ENCODE measurements at places on chromosomes 13 and 19.

- no peak for DNase-seq
Measured at GRCh38 chr13:35478271-35479037, 2.0 kb upstream of the MAB21L1 start.

DNA sequence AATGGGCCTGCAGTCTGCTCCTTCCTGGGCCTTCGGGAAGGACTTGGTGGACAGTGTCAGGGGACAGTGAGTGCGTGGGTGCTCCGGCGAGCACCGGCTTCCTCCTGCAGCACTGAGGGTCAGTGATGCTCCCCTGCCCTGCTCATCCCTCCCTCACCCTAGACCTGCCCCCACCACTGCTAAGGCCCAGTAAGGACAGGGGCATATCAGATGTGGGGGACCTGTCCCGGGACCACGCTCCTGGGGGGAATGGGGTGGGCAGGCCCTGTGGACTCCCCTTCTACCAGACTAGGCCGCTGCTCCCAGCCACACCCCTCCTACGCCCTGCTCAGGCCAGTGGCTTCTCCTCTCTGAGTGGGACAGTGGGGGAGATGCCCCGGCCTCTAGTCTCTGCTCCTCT, 3.2 kb downstream of the MICOS13 start:
- no peak for DNase-seq

GRCh38 chr13:110348309-110349105, 41.4 kb downstream of the COL4A2 start:
- DNase-seq, result no peak

- DNase-seq, result peak; percentile 95
Measured at GRCh38 chr13:29991343-29991742, 140.9 kb upstream of the UBL3 start.

DNA sequence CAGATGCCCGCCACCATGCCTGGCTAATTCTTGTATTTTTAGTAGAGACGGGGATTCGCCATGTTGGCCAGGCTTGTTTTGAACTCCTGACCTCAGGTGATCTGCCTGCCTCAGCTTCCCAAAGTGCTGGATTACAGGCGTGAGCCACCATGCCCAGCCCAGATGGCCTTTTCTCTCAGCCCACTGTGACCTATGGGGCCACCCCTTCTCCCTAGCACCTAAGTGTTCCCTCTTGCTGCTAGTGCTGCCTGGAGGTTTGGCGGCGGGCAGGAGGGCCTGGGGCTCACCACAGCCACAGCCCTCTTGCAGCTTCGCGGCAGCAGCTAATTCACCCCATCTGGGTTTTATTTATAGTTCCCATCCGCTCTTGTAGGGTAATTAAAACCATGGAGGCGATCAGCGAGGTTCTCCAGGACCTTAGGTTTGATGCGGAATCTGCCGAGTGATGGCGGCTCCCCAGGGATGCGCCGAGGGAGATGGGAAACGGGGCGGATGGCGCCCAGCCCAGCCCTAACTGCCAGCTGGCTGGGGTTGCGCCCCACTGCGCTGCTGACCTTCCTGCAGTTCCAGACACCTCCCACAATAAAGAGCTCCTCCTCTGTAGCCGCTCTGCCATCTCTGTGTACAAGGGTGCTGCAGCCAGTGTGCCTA, 3.3 kb downstream of the REX1BD start:
- no peak for DNase-seq

- DNase-seq, result no peak
Measured at GRCh38 chr13:109087916-109088623, 458.7 kb downstream of the MYO16 start.

- DNase-seq, result peak; percentile 97
Measured at GRCh38 chr13:98279473-98280175, 102.6 kb upstream of the RNF113B start.

DNA sequence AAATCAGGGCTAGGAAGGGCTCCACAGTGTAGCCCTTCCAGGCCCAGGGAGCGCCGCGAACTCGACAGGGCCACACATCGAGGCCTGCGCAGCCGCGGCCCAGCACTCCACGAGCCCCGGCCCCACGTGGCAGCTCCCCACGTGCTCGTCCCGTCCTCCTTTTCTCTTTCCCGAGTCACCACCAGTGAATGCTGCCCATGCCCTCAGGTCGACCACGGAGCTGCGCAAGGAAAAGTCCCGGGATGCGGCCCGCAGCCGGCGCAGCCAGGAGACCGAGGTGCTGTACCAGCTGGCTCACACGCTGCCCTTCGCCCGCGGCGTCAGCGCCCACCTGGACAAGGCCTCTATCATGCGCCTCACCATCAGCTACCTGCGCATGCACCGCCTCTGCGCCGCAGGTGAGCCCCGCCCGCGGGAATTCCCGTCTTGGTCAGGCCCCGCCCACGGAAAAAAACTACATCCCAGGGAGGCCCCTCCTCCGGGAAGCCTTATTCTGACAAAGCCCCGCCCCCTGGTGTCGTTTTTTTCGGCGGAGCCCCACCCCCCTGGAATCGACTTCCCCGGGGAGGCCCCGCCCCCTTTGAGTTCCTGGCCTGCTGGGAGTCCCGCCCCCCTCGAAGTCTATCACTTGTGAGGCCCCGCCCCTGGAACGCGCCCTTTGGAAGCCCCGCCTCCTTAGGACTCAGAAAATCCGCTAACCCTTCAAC, 7.0 kb downstream of the HIF3A start:
- DNase-seq, result peak; percentile 39

- DNase-seq, result no peak
Measured at GRCh38 chr13:39253774-39254173, 215.5 kb downstream of the NHLRC3 start.

DNA sequence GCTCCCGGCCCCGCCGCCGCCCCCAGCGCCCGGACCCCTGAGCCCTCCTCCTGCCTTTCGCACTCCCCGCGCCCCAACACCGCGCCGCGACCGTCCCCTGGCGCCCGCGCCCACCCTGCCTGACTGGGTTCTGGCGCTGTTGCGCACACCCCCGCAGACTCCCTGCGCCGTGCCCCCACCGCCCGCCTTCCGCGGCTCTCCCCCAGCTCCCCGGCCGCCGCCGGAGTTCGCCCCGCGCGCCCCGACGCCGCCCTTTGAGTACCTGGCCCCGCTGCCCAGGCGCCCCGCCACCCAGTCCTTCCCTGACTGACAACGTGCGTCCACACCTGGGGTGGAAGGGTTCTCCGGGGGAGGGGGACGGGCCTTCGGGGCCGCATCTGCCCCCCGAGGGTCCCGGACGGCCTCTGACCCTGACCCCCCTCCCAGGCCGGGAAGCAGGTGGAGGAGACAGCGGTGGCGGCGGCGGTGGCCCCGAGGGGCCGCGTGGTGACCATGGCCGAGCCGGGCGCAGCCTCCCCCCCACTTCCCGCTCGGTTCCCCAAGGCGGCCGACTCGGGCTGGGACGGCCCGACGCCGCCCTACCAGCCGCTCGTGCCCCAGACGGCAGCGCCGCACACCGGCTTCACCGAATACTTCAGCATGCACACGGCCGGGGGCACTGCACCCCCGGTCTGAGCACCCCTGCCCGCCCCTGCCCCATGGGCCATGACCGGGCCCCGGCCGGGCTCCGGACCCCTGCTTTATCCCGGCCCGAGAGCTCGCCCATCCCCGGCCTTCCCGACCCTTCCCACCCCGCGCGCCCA, 1.4 kb upstream of the MEGF8 start:
- no peak for DNase-seq

DNA sequence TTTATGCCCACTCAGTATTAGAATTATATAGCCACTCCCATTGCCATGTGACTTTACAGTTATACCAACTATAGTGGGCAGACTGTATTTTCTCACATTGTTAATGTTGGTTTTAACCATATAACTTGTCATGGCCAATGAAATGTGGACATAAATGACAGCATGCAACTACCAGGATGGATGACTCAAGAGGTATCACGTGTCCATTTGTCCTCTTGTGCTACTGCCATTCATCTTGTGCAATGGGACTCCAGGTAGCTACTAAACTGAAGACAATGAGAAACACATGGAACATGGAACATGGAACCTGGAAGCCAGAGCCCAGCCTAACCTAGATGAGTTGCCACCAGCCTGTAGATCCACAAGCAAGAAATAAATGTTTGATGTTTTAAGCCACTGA, 242.7 kb upstream of the IPO5 start:
- DNase-seq, result no peak

- DNase-seq, result no peak
Measured at GRCh38 chr13:59337070-59337469, 826.7 kb downstream of the DIAPH3 start.

DNA sequence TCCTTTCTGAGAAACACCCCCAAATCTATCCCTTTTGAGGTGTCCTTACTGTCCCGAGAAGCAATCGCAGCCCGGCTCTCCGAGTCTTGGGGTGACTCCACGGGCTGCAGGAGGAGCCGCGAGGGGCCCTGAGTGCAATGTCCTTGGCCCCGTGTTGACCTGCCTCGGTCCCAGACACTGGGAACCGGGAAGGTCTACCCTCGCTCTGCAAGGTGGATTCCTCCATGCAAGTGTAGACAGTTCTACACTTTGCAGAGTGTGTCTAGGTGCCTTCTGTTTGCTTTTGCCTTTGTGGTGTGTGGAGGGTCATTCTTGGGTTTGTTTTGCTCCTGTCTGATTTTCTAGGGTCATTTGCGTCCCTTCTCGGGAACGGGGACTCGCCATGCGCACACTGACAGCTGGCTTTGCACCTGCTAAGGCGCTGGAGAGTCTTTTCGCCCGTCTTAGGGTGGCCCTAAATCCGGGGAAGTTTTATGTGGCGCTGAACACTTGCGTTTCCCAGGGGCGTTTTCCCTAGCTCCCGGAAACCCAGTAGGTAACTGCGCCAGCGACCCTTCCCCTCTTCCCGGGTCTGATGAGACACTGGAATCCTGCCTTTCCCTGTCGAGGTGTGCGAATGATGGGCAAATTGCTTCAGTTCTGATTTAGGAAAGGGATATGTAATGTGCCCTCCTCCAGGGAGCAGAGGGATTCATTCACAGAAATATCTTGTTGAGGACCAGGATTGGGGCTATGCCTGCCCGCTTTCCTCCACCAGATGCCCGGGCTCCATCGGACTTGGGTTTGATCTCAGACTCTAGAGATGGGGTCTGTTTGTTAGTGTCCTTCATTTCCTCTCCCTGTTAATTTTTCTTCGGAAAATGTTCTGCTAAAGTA, 755 bp downstream of the SERTM1 start:
- peak; percentile 2 for DNase-seq

- DNase-seq, result no peak
Measured at GRCh38 chr13:113474179-113474578, 16.3 kb downstream of the DCUN1D2 start.

- DNase-seq, result no peak
Measured at GRCh38 chr13:111955412-111956065, 111.4 kb upstream of the SOX1 start.

DNA sequence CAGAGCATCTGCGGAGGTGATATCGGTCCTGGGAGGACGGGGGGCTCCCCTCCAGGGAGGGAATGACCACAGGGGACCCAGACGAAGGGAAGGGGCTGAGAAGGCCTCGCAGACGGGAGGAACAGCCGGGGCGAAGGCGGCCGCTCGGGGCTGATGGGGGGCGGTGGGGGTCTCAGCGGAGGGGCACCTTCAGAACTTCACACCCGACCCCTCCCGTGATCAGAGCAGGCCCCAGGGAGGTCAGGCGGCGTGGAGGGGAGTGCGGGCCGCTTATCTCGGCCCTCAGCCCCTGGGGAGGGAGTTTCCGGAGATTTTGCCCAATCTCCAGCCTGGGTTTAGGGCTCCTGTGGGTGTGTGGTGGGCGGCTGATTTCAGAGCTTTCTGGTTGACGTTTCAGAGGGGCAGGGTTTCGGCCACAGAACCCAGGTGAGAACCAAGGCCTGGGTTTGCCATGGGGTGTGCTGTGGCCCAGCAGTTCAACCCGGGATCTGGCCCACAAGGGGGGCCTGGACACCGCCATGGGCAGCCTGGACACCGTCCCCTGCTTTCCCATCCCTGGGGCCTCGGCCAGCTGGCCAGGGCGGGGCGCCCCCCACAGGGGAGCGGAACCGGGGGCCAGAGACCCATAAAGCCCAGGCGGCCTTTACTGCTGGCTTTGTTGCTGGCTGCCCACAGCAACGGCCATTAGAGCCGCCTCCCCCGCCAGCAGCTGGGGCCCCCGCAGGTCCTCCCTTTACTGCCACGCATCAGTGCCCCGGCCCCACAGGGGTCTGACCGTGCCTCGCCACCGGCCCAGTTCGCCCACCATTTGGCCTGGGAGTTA, 29.0 kb downstream of the ARID3A start:
- DNase-seq, result no peak

- no peak for DNase-seq
Measured at GRCh38 chr19:29503140-29503758, 22.5 kb upstream of the VSTM2B start.

DNA sequence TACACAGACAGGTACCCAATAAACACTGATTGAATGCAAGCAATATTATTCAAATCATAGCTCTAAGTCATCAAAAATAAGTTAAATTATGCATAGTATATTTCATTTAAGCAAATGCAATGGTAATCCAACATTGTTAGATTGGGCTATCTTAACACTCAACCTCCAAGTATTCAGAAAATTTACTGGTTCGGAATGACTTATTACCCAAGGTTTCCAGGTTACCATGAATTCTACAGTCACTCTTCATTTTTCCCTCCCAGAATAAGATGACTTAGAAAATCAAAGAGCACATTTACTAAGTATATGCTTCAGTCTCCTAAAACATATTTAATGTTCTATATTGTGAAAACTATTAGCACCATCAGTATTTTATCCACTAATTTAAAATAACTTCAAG, 6.0 kb downstream of the UBL3 start:
- no peak for DNase-seq

DNA sequence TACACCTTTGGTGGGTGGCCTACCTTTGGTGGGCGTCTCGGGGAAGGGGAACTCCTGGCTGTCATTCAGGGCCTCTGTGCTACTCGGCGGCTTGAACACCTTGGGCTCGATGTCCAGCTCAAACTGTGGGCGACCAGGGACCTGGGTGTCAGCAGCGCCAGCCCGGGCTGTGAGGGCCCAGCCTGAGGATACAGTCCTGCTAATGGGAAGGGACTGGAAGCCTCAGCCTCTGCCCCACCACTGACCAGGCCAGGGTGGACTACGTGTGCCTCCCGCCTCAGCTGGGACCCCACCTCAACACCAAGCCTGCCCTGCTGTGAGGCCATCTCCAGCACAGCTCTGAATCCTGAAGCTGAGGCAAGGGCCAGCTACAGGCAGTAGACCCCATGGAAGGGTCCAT, 7.7 kb downstream of the TMEM259 start:
- no peak for DNase-seq

GRCh38 chr19:4582980-4583842, 23.7 kb upstream of the SEMA6B start:
- no peak for DNase-seq

DNA sequence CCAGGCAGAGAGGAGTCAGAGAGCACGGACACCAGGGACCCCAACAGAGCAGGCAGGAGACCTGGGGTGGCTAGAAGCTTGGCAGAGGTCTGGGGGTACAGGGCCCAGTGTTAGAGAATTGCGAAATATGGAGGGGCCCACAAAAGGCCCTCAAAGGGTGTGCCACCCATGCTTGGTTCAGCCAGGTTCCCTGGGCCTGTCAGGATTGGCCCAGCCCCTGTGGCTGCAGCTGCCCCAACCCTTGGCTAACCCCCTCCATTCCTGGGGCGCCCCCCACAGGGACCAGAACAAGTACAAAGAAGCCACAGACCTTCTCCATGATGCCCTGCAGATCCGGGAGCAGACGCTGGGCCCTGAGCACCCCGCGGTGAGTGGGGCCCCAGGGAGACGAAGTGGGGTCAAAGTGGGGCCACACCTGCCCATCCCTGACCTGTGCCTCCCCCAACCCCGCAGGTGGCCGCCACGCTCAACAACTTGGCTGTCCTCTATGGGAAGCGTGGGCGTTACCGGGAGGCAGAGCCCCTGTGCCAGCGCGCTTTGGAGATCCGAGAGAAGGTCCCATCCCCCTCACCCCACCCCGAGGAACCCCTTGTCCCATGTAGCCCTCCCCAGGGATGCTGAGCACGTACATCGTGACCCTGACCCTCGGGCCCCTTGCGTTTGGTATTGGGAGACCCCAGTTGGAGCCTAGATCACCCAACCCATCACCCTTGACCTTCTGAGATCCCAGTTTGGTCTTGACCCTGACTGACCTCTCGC, 8.0 kb downstream of the KLC3 start:
- DNase-seq, result no peak
